ENCODE measurements at places on chromosomes 12 and 14.

DNA sequence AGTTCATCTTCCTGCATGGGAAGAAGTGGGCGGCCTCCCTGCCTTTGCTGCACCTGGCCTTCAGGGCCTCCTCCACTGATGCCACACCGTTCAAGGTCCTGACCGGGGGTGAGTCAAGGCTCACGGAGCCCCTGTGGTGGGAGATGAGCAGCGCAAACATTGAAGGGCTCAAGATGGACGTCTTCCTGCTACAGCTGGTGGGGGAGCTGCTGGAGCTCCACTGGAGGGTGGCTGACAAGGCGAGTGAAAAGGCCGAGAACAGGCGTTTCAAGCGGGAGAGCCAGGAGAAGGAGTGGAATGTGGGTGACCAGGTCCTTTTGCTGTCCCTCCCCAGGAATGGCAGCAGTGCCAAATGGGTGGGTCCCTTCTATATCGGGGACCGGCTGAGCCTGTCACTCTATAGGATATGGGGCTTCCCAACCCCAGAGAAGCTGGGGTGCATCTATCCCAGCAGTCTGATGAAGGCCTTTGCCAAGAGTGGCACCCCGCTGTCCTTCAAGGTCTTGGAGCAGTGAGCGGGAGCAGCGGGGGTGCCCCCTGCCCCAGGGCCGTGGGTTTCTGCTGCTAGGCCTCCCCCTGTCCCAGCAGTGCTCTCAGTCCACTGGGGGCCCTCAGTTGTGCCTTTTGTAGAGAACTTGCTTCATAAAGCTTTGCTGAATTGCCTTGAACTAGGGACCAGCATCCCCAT is 12.4 kb downstream of the CBLN3 start:
- DNase-seq: no peak

- DNase-seq: no peak
Measured at GRCh38 chr14:22096514-22096895, 422.9 kb upstream of the OR4E1 start.

DNA sequence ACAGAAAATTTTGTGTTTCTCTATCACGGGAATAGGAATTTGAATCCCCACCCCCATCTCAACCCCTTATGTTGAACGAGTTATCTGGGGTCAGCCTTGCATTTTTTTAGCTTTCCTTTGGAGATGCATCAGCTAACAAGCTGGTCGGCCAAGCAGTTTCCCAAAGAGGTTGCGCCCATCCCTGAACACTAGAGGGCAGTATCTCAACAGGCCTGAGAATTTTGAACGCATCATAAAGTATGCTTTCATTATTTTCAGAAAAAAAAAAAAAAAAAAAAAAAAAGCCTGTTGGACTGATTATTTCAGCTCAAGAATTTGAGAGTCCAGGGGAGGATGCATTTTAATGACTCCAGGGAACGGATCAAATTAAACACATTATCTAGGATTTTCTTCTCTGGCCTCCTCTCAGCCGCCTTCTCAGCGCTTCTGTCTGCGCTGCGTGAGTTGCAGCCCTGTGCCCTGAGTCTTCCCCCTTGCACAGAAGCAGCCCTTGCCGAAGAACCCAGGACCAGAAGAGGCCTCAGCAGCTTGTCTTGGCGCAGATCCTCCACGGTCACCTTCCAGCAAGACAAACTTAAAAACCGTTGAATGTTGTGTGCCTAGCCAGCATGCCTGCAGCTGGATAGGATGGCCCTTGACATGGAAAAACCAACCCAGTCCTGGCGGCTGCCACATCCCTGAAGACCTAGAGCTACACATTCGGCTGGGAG is 76.6 kb upstream of the GZMB start:
- DNase-seq: no peak

DNA sequence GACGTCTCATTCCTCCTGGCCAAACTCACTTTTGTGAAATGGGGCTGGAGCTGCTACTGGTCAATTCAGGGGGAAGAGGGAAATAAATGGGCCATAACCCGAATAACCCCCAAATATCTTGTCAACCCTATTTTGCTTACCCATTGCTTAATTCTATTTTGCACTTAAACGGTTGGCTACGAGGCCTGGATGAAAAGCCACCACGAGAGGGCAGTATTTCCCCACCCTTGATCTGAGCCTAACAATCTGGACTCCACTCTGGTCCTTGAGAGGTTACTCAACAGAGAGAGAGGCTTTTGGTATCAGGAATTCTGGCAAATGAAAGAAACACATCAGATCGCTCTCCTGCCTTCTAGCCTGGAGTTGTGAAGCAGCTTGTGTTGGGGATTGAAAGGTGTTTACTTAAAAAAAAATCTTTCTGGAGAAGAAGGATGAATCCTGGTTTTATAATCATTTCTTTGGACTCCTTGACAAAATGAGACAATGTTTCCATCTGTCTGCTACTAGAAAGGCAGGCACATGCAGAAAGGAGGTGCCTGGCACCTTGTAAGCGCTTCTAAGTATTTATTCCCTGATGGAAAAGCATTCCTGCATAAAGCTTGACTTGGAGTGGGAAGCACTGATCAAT is 22.4 kb upstream of the FBXO21 start:
- DNase-seq: no peak

DNA sequence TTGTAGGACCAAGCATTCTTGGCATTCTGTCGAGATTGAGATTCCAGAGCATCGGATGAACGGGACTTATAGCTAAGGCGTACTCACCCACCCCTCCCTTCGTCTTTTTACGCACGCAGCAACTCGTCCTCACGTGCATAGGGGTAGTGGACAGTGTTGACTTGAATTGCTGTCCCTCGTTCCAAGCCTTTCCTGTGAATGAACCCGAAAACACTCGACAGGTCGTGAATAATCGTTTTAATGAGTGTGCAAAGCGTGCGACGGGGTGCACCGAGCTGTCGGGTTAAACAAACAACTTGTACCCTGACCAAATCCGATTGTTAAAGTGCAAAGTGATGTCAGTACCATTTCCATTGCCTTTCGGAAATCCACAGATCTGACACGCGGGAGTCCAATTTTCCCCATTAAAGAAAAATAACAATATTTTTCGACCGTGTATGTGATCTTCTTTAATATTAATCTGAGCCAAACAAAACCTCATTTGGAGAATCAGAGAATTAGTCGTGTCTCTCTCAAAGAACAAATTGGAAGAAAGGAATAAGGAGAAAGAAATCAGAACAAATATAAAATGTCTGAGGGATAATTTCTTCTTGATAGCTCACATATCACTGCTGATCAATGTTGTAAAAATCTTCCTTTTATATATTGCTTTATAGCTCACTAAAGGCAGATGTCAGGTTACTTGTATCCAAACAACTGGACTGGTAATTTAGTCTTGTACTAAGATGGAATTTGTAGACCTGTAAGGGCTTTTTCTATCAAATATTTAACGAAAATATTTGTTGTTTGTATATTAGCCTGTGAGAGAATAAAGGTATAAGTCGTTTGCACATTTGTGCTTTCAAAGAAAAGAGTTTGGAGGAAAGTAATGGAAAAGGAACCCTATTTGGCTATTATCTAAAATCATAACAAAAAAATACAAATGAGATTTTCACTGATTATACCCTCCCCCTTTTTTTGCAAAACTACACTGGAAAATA is 11.8 kb downstream of the FOXG1 start:
- no peak for DNase-seq

- no peak for DNase-seq
Measured at GRCh38 chr12:6262623-6263022, 47.9 kb upstream of the PLEKHG6 start.

DNA sequence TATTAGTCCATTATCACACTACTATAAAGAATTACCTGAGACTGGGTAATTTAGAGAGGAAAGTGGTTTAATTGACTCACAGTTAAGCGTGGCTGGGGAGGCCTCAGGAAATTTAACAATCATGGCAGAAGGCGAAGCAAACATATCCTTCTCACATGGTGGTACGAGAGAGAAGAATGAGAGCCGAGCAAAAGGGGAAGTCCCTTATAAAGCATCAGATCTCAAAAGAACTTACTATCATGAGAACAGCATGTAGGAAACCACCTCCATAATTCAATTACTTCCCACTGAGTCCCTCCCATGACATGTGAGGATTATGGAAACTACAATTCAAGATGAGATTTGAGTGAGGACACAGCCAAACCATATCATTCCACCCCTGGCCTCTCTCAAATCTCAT is 422.6 kb downstream of the MDGA2 start:
- no peak for DNase-seq

GRCh38 chr12:90808568-90808967 is 146.4 kb downstream of the CCER1 start:
- DNase-seq: no peak
